Breast epithelium (tissue), 4 donors: ENCODE measurements at places on chromosomes 7 and 10. TPM values are rescaled to one million over a fixed set of nuclear protein-coding genes. Genes with fewer than 3 reads are reported as not detected.

The FAM24B gene
- 6.6 TPM for total RNA-seq

The ZNF736 gene
- total RNA-seq: 16.3 TPM

The ICA1 gene
- 45.7 TPM for total RNA-seq

DNA sequence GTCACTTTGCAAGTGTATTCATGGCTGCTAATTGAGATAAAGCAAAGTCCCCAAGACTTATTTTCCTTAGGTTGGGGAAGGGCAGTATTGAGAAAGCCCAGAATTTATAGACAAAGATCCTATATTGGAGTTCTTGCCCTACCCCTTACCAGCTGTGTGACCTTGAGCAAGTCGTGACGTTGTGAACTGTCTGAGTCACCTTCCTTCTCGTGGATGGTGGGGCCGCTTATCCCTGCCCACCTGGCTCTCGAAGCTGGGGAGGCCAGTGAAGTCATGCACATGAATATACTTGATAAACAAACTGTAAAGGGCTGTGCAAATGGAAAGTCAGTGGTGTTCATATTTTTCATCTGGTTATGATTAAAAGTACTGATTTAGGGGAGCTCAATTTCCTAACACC lies 127.4 kb downstream of the TACC2 start:
- H3K4me1 ChIP-seq: no peaks in the 10 kb centered on the region
- no peak overlapping the region for H3K4me3 ChIP-seq
- H3K27ac ChIP-seq: no peak overlapping the region
- H3K36me3 ChIP-seq: no peaks in the 10 kb centered on the region

DNA sequence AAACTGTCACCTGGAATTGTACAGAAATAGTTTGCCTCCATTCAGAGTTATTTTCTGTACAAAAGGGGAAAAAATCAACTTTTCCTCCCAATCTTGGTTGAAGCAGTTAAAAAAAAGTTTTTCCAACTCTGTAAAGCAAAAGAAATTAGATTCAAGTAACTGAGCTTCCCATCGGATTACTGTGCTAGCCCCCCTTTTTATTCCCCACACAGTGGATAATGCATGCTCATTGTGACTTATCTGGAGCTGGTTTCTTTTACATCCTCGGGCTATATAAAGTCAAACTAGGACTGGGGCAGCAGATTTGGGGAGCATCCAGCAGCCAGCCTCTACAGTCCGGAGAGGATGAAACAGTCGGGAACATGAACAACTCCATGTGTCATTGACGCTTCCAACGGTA lies at the start of gene TECTB:
Gene TECTB, plus strand, starts transcription at position 301 of the 400 bp plus-strand sequence. CDS start 335 bp downstream, outside the sequence.
- H3K4me1 ChIP-seq: no peaks in the 10 kb centered on the region
- H3K4me3 ChIP-seq: no peak within 1 kb of the TSS
- H3K36me3 ChIP-seq: no peaks in the 10 kb centered on the region
- H3K27ac ChIP-seq: no peak within 1 kb of the TSS
- H3K27me3 ChIP-seq: no peaks in the 10 kb centered on the region

DNA sequence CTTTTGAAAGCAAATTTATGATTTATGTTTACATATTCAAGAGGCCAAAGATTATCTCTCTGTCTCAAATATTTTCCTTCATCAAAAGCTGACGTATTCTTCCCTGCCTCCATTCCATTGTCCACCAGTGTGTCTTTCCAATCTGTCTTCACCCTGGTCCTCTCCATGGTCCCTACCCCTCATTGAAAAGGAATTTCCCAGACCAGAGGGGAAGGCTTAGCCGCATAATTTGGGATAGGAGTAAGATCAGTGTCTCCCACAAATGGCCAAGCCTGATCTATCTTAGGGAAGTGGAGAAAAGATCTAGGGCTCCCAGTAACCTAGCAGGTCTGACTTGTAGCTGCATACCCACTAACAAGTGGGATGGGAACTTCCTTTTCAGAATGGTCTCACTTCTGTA lies 46.3 kb upstream of the ZNF800 start:
- H3K27ac ChIP-seq: no peak overlapping the region
- H3K4me1 ChIP-seq: no peaks in the 10 kb centered on the region
- no peaks in the 10 kb centered on the region for H3K27me3 ChIP-seq
- H3K36me3 ChIP-seq: no peaks in the 10 kb centered on the region
- DNase-seq: no peak

DNA sequence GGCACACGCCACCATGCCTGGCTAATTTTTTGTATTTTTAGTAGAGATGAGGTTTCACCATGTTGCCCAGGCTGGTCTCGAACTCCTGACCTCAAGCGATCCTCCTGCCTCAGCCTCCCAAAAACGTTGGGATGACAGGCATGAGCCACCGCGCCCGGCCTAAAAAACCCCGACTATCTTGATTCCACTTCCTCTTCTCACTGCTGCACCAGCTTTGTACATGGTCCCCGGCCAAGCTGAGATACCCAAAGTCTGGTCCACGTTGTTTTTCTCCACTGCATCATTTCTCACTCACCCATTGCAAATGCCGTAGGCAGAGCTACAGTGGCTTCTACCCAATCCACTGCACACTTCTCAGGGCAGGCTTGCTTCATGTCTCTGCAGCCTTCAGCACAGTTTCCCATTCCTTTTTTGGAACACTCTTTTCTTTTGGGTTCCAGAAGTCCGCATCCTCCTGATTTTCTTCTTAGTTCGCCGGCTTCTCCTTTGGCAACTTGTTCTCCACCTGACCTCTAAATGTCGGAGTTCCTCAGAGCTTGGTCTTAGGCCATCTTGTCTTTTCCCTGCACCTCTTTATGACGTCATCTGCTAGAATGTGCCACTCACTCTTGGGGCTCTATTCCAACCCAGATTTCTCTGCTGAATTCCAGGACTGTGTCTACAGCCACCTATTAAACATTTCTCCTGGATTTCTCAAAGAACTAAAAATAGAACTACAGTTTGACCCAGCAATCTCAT lies 6.0 kb upstream of the GNB2 start:
- no peak overlapping the region for H3K27ac ChIP-seq
- no peak for DNase-seq
- no peaks in the 10 kb centered on the region for H3K27me3 ChIP-seq
- H3K4me3 ChIP-seq: no peak overlapping the region
- no peaks in the 10 kb centered on the region for H3K4me1 ChIP-seq

GRCh38 chr10:97640868-97641811 lies 669 bp downstream of the PI4K2A start:
- peak overlapping the region; percentile 90 for H3K4me3 ChIP-seq
- no peaks in the 10 kb centered on the region for H3K27me3 ChIP-seq
- H3K36me3 ChIP-seq: no peaks in the 10 kb centered on the region
- H3K27ac ChIP-seq: peak overlapping the region; percentile 89

- no peaks in the 10 kb centered on the region for H3K36me3 ChIP-seq
- H3K27me3 ChIP-seq: no peaks in the 10 kb centered on the region
- no peaks in the 10 kb centered on the region for H3K4me1 ChIP-seq
- DNase-seq: no peak
- H3K4me3 ChIP-seq: no peak overlapping the region
- no peak overlapping the region for H3K27ac ChIP-seq
These were observed 247.8 kb upstream of the AOAH start for GRCh38 chr7:36972140-36972518.

DNA sequence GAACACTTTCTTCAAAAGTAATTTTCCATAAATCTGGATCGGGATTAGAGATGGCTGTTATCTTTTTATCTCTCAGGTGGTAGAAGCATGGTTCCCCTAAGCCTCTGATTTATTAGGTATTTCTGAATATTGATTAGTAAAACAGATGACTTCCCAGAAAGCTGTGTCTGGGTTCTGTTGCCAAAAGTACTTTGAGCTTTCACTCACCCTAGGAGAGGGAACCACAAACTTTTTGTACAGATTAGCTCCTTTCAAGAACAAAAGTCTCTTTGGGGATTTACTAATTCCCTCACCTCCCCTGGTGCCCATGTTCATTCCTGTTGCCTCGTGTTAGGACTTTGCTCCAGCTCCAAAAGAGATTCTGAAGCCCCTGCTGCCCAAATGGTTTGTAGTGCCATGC lies 46.7 kb upstream of the STRIP2 start:
- no peak for DNase-seq
- no peak overlapping the region for H3K27ac ChIP-seq
- no peaks in the 10 kb centered on the region for H3K27me3 ChIP-seq
- no peaks in the 10 kb centered on the region for H3K36me3 ChIP-seq
- no peak overlapping the region for H3K4me3 ChIP-seq

- H3K27ac ChIP-seq: no peak overlapping the region
- DNase-seq: peak; percentile 35
- H3K27me3 ChIP-seq: no peaks in the 10 kb centered on the region
- H3K4me1 ChIP-seq: no peaks in the 10 kb centered on the region
- no peaks in the 10 kb centered on the region for H3K36me3 ChIP-seq
- no peak overlapping the region for H3K4me3 ChIP-seq
These were observed 88.1 kb upstream of the RET start for GRCh38 chr10:42988517-42989395.

DNA sequence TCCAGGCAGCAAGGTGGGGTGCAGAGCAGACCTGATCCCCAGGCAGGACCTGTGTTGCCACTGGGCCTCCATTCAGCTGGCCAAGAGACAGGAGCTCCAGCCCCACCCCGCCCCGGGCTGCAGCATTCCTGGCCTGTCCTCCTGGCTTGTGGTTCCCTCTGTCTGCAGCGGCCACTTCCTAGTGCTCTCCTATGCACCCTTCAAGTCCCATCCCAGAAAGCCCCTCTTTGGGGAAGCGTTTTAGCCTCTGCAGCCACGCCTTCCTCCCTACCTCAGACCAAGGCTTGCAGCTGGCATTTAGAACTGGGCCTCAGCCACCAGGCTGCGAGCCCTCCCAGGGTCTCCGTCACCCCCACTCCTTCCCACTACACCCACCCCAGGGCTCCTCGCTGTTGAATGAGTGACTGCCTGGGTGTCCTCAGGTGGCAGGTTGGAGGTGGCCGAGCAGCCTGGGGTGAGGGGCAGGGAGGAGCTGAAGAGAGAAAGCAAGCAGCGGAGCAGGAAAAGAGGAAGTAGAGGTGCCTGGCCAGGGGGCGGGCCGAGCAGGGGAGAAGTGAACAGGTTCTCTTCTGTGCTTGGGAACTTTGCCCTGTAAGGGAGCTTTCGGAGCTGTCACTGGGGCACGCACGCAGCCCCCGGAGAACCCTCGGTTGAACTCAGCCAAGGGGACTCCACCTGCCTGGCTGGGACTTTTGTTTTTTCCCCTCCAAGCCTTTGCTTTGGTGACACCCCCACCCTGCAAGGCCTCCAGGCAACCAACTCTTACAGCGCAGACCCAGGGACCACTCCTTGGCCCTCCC lies 109.1 kb upstream of the TNRC18 start:
- no peaks in the 10 kb centered on the region for H3K27me3 ChIP-seq
- no peaks in the 10 kb centered on the region for H3K36me3 ChIP-seq
- peaks cover 15% of the 10 kb centered on the region for H3K4me1 ChIP-seq
- DNase-seq: peak; percentile 77

DNA sequence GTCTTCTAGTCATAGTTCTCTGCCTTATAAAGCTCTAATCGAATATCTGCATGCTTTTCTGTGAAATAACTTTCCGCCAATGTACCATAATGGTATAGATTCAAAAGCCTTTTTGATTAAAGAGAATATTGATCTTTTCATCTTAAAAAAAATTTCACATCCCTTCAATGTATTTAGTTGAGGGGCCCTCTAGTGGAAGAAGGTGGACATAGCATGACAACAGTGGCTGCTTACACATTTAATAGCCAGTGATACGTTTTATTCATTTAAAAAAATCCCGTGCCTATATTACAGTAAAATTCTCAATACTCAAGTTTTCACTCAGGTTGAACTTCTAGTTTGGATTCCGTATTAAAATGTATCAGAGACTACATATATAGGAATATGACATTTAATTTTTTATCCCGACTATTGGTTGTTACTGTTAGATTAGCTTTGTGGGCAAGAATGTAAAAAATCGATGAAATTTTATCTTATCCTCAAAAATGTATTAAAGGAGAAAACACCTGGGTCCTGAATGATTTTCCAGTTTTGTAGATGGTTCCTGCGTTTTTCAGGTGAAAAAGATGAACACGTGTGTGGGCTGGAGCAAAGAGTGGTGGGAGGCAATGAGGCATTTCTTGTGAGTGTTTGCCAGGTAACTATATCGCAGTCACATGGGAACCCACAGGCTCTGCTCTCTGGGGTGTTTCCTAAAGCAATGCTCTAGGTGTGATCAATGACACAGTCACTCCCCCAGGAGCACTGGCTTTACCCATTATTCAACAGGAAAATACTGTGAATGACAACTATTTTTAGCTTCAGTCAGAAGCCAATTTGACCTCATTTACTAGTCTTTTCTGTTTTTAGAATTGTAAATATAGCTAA lies 24.1 kb upstream of the PNLIP start:
- no peak for DNase-seq
- H3K27me3 ChIP-seq: peaks cover 14% of the 10 kb centered on the region
- no peaks in the 10 kb centered on the region for H3K4me1 ChIP-seq
- H3K27ac ChIP-seq: no peak overlapping the region
- no peaks in the 10 kb centered on the region for H3K36me3 ChIP-seq

DNA sequence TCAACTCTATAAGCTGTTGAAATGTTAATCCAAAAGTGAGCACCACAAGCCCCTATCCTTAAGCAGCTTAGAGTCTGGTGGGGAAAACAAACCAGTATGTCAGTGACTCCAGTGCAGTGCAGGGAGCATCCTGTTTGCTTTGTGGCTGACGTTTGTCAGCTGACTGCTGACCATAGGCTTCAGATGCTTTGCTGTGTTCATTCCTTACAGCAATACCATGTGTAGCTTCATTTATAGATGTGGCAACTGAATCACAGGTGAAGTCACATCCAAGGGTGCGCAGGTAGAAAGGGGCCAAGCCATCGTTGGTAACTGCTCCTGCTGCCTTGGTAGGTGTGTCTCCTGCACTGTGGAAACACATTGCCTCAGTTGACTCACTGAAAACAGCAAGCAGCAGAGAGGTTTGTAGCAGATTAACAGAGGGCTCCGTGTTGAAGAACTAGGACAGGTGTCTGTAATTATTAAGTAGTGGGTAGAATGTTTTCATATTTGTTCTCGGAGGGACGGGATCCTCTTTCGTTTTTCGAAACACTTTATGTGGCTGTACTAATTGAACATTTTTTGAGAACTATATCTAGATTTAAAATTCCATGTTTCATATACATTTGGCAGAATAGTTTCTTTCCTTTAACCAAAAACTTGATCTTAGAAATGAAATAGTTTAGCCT lies 2.0 kb downstream of the INSIG1 start:
- no peaks in the 10 kb centered on the region for H3K36me3 ChIP-seq
- H3K4me3 ChIP-seq: peak overlapping the region; percentile 85
- no peak for DNase-seq
- peak overlapping the region; percentile 96 for H3K27ac ChIP-seq
- H3K4me1 ChIP-seq: no peaks in the 10 kb centered on the region

DNA sequence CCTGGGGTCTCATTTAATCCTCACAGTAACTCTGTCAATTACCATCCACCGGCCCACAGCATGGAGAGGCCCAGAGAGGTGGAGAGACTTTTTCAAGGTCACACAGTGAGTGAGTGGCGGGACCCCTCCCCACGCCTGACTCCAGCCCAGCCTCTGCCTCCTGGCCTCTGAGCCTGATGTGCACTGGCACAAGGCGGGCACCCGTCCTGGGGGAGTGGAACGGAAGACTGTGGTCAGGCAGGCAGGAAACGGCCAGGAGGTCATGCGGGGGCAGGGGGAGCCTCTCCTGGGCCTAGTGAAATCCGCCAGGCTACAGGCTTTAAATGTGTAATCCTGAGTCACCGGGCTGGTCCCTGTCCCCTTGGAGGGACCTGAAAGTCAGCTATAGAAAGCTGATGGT lies 32.2 kb downstream of the ZCCHC24 start:
- H3K36me3 ChIP-seq: no peaks in the 10 kb centered on the region
- no peak overlapping the region for H3K27ac ChIP-seq
- no peak overlapping the region for H3K4me3 ChIP-seq
- H3K27me3 ChIP-seq: no peaks in the 10 kb centered on the region
- peak; percentile 40 for DNase-seq
- peaks cover 19% of the 10 kb centered on the region for H3K4me1 ChIP-seq

GRCh38 chr10:75941223-75941801 lies 509.9 kb downstream of the LRMDA start:
- H3K4me3 ChIP-seq: no peak overlapping the region
- no peaks in the 10 kb centered on the region for H3K27me3 ChIP-seq
- DNase-seq: no peak
- no peaks in the 10 kb centered on the region for H3K4me1 ChIP-seq
